Osteocyte (in vitro differentiated cells): ENCODE measurements at places on chromosomes 16 and 17. TPM values are rescaled to one million over a fixed set of nuclear protein-coding genes. Genes with fewer than 3 reads are reported as not detected.

GRCh38 chr17:3222505-3222904 is 15.0 kb downstream of the OR1A1 start:
- no peak for DNase-seq

- peak; percentile 96 for DNase-seq
These were observed 705 bp upstream of the POLR2A start for GRCh38 chr17:7483255-7484066.

DNA sequence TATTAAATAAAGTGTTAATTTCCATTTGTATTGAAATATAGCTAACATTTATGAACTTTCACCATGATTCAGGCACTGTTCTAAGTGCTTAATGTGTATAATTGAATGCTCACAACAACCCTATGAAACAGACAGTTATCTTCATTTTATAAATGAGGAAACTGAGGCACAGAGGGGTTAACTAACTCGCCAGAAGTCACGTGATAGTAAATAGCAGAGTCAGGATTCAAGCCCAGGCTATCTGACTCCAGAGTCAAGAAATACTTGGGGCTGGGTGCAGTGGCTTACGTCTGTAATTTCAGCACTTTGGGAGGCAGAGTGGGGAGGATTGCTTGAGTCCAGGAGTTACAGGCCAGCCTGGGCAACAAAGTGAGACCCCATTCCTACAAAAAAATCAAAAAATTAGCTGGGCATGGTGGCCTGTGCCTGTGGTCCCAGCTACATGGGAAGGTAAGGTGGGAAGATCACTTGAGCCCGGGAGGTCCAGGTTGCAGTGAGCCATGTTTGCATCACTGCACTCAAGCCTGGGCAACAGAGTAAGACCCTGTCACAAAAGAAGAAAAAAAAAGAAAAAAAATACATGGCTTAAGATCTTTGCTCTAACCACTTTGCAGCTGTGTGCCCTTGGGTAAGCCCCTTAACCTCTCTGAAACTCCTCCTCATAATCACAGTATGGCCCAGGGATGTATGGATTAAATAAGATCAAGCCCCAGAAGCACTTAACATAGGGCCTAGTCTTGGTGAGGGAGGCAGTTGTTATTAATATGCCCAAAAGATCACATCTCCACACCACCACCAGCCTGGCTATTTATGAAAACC is 29.0 kb downstream of the WSB1 start:
- DNase-seq, result no peak

DNA sequence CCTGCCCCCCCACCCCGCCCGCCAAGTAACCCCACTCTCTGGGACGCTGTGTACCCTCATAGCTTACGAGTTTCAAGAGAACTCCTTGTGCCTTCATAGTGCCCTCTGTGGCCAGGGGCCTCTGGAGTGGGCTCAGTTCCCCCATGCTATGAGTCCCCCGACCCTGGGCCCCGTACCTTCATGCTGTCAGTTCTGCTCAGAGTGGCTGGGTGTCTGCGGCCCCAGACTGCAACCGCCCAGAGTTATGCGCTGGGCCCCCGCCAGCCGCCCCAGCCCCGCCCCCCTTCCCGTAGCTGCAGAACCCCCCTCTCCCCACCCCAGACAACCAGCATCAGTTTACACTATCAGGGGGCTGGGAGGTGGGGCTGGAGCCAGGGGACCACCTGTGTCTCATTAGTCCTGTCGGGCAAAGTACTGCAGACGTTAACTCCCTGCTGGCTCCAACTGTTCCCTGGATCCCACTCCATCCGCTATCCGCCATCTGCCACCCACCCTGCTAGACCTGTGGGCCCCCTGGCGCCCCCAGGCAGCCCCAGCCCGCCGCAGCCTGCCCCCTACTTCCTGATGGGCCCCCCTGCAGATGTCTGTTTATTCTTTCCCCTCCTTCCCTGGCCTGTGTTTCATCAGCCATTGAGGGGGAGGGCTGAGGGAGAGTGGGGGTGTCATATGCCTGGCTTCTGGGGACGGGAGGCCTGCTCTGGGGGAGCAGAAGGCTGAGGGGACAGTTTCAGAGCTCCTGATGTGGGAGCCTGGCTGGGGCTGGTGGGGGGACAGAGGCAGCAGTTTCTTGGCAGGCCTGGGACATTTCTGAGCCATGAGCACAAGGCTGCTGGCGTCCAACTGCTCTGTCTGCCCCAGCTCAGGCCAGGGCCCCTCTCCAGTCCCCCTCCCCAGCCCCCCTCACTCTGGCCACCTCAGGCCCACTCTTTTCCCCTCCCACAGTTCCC is at the start of gene MFAP4:
Gene MFAP4, minus strand, starts transcription at position 217 of the 947 bp plus-strand sequence. Its CDS starts 35 bp downstream, at position 182.
- no peak for DNase-seq

- DNase-seq, result no peak
These were observed 14.1 kb upstream of the DNAI2 start for GRCh38 chr17:74259667-74260524.

- DNase-seq, result no peak
These were observed 95.9 kb downstream of the RPTOR start for GRCh38 chr17:80640366-80641084.

DNA sequence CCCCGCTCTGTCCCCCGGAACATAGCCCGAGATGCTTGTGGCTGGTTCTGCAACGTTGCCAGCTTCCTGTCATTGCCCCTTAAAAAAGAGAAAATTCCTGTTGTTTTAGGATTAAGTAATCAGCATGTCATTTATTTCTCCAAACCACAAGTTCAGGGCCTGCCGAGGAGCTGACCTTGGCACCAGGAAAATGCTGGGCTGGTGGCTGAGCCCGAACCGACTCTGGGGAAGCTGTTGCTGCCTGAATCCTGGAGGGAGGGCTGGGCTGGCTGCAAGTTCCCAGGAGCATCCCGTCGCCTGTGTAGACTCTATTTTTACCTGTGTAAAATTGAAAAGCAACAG is 130.9 kb upstream of the FOXF1 start:
- no peak for DNase-seq

- DNase-seq, result no peak
These were observed 53.2 kb upstream of the MRTFB start for GRCh38 chr16:14017886-14018285.

DNA sequence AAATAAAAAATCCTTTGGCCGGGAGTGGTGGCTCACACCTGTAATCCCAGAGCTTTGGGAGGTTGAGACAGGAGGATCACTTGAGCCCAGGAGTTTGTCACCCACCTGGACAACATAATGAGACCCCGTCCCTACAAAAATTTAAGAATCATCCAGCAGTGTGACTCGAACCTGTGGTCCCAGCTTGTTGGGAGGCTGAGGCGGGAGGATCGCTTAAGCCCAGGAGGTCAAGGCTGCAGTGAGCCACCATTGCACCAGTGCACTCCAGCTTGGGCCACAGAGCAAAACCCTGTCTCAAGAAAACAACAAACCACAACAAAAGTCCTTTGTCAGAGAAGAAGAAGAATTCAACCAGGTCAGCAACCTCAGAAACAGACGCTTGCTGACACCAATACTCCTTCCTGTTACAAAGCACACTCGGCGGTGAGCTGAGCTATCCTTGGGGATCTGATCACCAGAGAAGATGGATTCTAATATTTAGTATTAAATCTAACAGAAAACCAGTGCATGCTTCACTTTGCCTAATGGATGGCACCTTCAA is 12.9 kb upstream of the PVALEF start:
- no peak for DNase-seq

DNA sequence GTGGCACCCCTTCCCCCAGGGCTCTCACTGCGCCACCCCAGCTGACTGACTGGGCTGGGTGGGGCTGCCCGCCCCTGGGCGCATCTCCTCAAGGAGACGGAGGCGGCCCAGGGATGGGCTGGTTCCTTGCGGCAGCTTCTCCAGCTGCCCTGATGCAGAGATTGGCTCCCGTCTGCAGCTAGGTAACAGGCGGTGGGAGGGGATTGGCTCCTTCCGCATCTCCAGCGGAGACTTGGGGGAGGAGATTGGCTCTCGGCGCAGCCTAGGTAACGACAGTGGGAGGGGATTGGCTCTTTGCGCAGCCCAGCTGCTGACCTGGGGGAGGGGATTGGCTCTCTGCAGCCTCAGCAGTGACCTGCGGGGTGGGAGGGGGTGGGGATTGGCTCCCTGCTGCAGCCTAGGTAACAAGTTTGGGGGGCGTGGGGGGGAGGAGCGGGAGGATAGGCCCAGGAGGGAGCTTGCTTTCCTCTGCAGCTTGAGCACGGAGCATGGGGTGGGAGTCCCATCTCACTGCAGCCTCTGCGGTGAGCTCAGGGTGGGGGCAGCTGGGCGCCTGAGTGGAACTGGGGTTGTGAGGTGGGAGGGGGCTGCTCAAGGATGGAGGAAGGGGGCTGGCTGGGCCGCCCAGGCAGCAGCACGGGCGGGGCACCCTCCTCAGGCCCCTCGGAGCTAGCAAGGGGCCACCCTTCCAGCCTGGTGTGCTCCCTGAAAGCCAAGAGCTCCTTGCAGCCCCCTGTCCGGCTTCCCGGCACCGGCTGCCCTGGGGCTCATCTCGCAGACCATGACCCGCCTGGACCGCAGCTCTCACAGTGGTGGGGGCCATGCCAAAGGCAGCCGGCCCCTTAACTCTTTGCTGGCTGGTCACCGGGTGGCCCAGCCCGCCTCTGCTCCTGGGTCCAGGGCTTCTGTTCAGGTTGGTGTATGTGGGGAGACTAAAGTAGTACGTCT is 6.4 kb downstream of the NFE2L1 start:
- DNase-seq, result no peak

DNA sequence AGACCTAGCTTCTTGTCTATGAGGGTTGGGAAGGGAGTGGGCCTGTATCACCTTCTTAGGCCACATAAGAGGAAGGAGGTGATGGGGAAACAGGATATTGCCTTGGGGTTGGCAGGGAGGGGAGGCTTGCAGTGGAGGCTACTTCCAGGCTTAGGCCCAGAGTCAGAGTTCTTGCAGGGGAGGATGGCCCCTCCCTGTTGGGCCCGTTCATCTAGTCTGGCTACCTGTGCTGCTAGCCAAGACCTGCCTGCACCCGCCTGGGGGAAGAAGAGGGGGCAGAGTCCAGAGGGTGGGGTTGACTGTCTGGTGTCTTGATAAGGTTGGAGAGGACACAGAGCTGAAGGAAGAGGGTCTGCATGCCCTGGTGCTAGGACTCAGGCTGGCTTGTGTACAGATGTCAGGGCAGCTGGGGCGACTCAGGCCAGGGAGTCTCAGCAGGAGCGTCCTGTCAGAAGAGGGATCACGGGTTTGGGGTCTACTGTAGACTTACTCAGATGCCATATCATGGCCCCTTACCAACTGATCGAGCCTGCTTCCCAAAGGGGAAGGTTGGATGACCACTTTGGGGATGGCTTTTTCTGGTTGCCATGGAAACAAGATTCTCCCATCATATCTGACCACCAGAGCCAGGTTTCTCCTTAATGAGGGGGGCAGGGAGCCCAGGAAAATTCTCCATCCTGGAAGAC is 5.3 kb downstream of the KDM6B start:
- DNase-seq, result no peak

DNA sequence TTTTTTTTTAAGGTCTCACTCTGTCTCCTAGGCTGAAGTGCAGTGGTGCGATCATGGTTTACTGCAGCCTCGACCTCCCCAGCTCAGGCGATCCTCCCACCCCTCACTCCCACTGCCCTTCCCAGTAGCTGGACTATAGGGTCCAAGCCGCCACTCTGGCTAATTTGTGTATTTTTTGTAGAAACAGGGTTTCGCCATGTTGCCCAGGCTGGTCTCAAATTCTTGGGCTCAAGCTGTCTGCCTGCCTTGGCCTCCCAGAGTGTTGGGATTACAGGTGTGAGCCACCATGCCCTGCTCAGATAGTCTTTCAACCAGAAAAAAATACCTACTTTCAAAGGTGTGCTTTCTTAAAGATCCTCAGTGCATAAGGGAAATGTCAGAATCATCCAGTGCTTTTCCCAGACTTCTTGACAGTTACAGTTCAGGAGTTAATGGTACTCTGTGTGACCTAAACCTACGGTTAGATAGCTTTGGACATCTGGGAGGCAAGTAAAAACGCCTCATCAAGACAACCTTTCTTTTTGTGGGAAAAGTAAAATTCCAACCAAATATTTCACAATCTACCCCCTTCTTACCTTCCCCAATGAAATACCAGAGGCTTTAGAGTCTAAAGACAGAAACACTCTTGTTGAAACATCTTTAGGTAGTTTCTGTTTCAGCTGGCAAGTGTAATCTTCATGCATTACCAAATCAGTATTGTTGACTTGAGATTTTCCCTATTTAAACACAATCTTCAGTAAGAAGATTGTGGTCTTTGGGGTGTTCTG is 6.8 kb downstream of the RSPRY1 start:
- DNase-seq, result no peak

HSPB9 gene
- not detected in 2 replicates for total RNA-seq

PRRT2 gene
- total RNA-seq, result 8.8 and 13.4 TPM in 2 replicates

UBALD2 gene
- 30.1 and 32.2 TPM in 2 replicates for total RNA-seq

SPIRE2 gene
- 4.1 and 4.6 TPM in 2 replicates for total RNA-seq

ADAP2 gene
- total RNA-seq, result 0.31 and 0.62 TPM in 2 replicates

KRT27 gene
- not detected in 2 replicates for total RNA-seq

APPBP2 gene
- 51.7 and 65.0 TPM in 2 replicates for total RNA-seq
